A673 (cell line): ENCODE measurements at places on chromosomes 7 and 10.
A peak's percentile ranks its signal among the peaks of the same experiment; 100 is the strongest.

DNA sequence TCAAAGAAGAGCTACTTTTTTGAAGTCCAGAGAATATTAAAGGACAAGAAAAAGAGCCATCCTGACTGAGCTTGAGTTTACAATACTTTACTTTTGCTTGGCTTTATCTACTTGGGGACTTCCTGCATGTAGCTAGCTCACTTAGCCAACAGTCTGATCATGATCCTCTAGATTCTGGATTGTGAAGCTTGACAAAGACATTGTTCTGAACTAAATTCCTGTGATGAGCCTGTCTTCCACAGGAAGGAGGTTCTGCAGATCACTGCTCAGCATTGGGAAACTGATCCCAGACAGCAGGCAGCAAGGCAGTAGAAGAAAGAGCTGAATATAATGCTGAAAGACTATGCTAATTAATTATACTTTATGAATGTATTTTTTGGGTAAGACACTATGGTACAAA lies 296.4 kb downstream of the DGKB start:
- peak; percentile 1 for DNase-seq

DNA sequence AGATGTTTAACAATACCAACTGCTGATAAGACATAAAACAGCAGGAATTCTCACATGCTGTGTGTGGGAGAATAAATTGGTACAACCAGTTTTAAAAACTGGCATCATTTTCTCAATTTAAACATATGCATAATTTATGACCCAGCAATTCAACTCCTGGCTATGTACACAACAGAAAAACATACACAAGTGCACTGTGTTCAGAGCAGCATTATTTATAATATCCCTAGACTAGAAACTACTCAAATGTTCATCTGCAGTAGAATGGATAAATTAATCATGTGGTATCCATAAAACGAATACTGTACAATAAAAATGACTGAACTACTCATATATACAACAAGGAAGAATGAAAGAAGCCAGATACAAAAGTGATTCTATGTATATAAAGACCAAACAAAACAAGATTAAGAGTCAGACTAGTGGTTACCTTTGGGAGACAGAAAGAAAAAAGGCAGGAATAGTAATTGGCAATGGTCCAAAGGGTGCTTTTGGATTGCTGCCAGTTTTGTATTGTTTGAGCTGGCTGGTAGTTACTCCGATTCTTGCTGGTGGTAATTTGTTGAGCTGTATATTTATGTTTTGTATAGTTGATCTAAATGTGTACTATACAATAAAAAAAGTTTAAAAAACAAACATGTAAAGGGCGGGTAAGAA lies 306.0 kb downstream of the TFEC start:
- DNase-seq: peak; percentile 18

DNA sequence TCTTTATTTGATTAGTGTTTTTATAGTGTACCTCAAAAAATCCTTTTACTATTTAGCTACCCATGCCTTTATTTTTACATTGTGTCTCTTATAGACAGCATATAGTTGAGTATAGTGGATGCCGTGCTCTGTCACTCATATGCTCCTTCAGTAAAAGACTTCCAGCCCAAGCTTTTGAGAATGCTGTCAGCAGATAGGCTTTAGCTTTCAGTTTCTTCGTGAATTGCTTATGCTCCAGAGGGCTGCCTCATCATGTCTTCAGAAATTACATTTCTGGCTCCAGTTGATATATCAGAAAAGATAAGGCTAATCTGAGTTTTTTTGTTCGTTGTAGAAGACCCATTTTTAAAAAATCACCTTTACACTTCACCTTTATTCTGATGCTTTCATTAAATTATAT lies 332.0 kb downstream of the NXPH1 start:
- no peak for DNase-seq

GRCh38 chr10:98078774-98079173 lies 48.4 kb upstream of the CRTAC1 start:
- DNase-seq: no peak

DNA sequence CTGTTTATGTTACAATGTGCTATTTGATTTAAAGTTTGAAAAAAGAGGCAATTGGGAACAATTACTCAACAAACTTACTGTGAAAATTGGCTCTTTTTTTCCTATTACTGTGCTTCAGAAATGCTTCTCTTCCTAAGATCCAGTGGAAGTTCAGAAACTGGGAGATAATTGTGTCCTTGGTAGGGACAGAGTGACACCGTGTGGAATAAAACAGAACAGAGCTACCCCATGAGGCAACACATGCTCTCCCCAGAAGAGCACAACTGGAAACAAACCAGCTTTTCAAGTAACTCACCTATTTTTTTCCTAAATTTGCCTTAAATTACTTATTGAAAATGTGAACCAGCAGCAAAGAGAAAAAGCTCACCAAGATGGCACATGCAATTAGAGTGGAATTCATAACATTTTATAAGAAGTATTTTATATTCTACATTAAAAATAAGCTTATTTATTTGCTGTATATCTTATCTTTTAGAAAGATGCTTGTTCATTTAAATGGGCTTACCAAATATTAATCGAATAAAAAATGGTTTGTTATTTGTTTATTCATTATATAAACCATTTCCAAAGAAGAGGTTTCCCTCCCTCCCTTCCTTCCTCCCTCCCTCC lies 346.1 kb upstream of the ANKRD30A start:
- DNase-seq: peak; percentile 87

DNA sequence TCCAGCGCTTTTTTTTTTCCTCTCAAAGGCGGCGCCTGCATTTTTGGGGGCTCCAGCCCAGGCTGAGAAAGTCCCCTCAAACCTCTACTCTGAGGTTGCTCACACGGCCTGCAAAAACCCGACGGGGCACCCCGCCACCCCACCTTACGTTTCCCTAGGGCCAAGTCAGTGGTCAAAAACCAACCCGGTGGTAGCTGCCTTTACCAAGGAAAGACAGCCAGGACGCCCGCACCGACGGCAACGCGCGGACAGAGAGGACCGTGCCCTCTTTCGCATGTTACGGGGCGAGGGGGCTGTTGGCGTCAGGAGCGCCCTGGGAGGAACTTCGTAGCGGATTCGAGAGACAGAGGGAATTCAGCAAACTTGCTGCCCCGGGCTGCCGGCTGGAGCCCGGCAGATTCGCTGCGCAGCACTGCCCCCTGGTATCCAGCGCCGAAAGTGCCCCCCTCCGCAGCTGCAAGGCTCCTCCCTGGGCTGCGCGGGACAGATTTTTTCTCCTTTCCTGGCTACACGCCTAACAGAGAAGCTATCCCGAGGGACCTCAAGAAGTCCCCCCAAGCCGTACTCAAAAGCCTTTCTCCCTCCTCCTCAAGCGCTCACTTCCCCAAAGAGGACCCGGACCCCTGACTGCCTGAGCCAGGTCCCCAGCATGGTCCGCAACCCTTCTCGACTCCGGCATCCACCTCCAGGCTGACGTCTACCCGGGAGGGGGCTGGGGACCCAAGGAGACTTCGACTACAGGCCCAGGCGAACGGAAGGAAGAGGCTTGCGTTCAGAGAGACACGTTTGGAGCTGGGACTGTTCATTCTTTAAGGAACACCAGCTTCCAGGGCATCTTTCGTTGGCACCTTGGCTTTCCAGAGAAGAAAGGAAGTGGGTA lies 27.7 kb upstream of the VAX1 start:
- peak; percentile 94 for DNase-seq

GRCh38 chr7:2120841-2121830 lies 111.6 kb downstream of the MAD1L1 start:
- no peak for DNase-seq

GRCh38 chr10:48224296-48224695 lies 50.2 kb downstream of the FRMPD2 start:
- no peak for DNase-seq

DNA sequence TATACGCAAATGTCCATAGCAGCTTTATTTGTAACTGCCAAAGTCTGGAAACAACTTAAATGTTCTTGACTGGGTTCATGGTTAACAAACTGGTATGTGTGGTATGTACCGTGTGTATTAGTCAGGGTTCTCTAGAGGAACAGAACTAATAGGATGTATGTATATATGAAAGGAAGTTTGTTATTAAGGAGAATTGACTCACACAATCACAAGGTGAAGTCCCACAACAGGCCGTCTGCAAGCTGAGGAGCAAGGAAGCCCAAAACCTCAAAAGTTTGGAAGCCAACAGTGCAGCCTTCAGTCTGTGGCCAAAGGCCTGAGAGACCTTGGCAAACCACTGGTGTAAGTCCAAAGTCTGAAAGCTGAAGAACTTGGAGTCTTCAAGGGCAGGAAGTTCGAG lies 66.8 kb downstream of the TMEM168 start:
- DNase-seq: no peak

GRCh38 chr7:47604496-47604890 lies 22.6 kb upstream of the TNS3 start:
- no peak for DNase-seq

DNA sequence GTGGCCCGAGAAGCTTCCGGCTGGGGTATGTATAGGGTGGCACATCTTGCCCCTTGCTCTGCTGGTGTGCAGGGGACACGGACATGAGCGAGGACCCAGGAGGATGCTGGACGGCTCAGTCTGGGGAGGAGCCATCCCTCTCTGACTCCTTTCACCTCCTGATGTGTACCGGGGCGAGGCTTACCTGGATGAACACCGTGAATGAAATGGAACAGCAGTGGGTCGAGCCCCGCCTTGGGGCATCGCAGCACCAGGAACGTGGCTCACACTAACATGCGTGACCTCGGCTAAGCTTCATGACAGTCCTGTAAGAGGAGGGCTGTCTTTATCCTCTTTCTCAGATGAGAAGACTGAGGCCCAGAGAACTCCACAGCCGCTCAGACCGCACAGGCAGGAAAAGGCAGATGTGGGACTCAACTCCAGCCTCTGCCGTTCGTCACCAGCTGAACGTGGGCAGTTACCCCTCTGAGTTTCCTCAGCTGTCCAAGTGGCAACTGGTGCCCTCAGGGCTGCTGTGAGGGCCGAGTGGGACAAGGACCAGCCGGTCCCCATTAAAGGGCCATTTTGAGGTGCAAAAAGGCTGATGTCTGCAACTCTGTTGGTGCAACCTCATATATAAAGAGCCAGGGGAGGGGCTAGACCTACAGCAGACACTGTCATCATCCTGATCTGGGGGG lies 54.5 kb downstream of the INSIG1 start:
- DNase-seq: no peak

- no peak for DNase-seq
Measured at GRCh38 chr10:28624351-28624750, 53.0 kb upstream of the BAMBI start.

- DNase-seq: no peak
Measured at GRCh38 chr7:80429181-80429580, 82.7 kb downstream of the GNAT3 start.

- no peak for DNase-seq
Measured at GRCh38 chr7:156968183-156968582, 18.7 kb downstream of the NOM1 start.

- no peak for DNase-seq
Measured at GRCh38 chr10:77798940-77799339, 127.6 kb downstream of the DLG5 start.

- no peak for DNase-seq
Measured at GRCh38 chr10:131670341-131670740, 230.5 kb upstream of the PPP2R2D start.

DNA sequence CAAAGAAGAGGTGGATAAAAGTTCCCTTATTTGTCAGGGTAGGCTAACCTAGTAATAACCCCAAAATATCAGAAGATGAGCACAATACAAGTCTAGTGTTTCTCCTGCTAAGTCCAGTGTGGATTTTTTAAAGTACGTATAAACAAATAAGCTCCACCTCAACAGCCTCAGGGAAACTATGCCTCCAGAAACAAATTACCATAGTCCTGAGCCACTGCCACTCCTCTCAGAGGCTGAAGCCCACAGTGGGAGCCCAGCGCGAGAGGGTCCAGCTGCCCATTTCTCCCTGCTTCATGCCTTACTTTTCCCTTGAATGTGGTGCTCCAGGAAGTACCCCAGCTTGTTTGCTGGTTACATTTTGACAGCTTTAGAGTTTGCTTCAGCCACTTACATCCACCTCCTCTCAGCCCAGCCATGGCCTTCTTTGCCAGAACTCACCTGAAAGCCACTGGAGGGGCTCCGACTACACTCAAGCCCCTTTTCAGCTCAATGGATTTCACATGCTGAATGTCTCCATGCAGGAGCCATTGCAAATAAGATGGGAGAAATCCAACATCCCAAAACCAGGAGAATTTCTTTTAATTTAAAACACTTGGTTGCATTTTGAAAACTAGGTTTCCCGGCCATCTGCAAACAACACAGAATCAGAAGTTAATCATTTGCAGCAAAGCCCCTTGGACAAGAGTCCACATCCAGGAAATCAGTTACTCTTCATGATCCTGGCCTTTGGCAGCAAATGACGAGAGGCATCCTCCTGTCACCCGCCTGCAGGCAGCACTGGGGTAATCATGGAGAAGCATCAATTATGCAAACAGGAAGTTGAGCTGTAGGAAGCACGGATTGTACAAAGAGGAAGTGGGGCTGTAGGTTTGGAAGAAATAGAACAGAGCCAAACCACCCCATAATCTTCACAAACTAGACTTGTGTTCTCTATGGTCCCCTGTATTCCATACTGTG lies 138.1 kb downstream of the HERPUD2 start:
- peak; percentile 76 for DNase-seq

DNA sequence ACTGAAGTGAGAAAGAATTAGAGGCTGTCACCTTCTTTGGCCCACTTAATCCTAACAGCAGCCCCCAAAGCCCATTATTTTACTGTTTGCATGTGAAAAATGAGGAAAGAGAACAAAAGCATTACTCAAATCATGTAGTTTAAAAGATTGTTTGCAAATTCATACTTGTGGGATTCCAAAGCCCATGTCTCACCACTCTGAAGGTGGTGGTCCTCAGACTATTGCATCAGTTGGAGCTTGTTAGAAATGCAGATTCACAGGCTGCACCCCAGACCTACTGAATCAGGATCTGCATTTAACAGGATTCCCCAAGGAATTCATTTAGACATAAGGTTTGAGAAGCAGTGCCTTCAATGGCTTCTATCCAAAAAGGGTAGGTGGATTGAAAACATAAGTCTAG lies 93.7 kb upstream of the PDE1C start:
- DNase-seq: no peak
